ENCODE measurements at places on chromosomes 11 and 22. TPM values are rescaled to one million over a fixed set of nuclear protein-coding genes. Genes with fewer than 3 reads are reported as not detected.

GRCh38 chr11:36454941-36455631 lies 55.0 kb downstream of the TRAF6 start:
- DNase-seq, result peak; percentile 92

DNA sequence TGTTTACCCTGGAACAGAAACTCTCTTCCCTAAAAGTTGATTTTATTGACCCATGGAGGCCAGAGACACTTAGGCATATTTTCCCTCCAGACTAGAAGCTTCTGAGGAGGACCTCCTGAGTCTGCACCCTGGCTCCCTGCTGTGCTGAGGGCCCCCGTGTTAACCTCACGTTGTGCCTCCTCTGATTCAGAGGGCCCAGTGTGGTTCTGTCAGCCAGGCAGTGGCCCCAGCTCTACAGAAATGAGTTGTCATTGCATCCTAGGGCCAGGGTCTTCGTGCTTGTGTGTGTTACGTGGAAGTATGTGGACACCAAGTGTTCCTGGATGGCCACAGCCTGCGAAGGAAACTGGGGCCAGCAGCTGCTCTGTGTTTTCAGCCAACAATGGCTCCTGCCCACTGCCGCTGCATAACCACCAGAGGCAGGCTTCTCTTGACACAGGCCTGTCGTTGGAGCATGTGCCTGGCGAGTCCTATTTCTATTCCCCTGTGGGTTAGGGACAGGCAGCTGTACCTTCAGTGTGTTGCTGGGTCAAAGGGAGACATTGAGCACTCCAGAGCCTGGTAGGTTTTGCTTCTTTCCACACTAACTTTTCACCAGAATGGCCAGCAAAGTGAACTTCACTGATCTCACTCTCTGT lies 44.5 kb downstream of the MED15 start:
- peak; percentile 72 for DNase-seq

DNA sequence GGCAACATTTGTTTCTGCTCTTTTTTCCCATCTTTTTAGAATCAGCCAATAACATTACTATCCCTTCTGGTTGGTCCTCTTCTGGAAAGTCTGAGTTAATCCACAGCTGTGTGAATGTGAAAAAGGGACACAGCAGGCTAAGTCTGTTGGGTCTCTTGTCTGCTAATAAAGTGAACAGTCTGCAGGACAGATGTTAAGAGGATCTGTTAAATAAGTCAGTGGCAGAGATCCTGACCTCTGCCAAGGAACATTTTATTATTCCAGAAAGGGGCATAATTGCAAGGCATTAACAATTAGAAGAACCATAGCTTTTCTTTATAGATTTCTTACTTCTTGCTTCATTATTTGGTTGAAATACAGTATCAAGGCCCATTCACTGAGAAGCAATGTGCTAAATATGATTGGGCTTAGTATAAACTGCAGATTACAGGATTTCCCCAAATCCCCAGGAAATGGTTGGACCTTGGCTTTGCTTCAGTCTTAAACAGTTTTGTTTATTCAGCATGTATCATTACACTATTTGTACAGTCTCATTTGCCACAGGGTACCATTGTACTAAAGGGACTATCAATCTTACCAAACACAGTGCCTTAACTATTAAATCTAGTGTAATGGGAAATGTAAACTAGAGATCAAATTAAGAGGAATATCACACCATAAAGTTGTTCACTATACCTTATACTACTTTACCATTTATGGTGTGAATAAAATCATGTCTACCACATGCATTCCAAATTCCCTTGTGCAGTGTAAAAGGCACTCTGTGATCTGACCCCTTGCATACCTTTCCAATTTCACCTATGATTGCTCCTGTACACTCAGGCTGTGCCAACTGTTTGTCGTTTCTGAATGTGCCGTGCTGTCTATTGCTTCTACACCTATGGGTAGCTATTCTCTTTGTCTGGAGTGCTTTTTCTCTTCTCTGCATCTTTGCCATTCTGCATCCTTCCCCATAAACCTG lies 274.0 kb downstream of the SOX6 start:
- no peak for DNase-seq

GRCh38 chr22:45262931-45263462 lies 21.8 kb upstream of the UPK3A start:
- DNase-seq, result no peak

- no peak for DNase-seq
These were observed 12.3 kb upstream of the NXPE4 start for GRCh38 chr11:114607753-114608459.

DNA sequence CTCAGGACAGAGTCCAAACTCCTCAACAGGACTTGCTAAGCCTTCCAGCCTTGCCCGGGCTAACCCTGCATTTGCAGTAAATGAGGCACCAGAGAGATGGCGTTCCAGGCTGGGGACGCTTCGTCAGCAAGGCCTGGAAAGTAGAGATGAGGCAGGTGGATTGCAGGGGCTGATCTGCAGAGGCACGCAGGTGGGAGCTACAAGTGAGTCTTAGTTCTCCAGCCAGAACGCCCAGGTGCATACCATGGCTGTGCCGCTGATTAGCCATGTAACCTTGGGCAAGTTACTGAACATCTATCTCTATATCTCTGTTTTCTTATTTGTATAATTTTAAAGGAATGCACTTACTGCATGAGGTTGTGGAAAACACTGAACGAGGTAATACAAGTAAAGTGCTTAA lies 52.7 kb upstream of the BARX2 start:
- DNase-seq, result no peak

- no peak for DNase-seq
These were observed 26.3 kb upstream of the CTTN start for GRCh38 chr11:70372076-70372475.

DNA sequence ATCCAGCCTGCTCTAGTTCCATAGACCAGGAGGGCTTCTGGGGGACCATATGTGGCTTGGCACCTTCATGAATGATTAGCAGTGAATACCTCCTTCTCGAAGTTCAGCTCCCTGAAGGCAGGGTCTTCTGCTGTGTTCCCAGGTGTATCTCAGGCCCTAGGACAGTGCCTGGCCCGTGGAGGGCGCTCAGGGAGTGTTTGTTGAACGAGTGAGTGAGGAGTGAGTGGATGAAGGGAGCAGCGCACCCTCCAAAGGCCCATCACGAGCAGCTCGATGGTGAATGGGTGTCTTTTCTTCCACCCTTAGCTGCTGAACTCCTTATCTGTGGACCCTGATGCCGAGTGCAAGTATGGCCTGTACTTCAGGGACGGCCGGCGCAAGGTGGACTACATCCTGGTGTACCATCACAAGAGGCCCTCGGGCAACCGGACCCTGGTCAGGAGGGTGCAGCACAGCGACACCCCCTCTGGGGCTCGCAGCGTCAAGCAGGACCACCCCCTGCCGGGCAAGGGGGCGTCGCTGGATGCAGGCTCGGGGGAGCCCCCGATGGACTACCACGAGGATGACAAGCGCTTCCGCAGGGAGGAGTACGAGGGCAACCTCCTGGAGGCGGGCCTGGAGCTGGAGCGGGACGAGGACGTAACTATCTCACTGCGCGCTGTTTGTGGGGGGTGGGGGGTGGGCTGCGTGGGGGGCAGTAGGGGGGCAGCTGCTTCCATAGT lies 9.5 kb downstream of the ANO1 start:
- no peak for DNase-seq

Gene KCNJ1
- total RNA-seq, result not detected

Gene GSTT2B
- 13.8 TPM for total RNA-seq

Gene PPFIBP2
- 16.8 TPM for total RNA-seq

Gene PISD
- total RNA-seq, result 37.3 TPM

Gene GAS2L1
- 13.0 TPM for total RNA-seq
